ENCODE measurements at places on chromosomes 2 and 18.

GRCh38 chr2:26298638-26299393, 47.1 kb upstream of the SELENOI start:
- no peak for DNase-seq

DNA sequence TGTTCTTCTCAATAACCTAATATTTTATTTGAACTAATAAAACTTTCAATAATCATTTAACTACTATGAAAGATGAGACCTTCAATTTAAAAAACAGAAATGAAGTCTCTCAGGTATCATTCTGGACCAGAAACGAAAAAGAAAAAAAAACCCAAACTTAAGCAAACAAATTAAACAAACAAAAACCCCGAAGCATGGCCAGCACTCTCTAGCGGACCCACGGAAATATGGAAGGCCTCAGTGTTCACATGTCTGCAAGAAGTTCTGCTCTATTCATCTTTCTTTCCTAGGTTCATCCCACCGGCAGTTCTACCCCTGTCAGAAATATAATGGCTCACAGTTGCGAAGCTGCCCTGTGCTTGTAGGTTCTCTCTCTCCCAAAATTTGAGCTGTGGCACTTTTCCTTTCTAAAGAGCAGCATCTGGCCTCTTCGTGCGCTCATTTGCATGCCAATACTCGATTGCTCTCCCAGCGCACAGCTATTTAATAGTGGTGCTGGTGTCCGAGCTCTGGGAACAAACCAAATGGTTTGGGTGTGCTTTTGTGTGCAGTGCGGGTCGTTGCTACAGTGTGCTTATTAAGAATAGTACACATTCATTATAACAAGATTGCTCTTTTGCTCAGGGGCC, 129.0 kb upstream of the ZEB2 start:
- DNase-seq: no peak

GRCh38 chr2:54435325-54436226, 20.6 kb upstream of the SPTBN1 start:
- no peak for DNase-seq

GRCh38 chr2:103664690-103665089, 902.9 kb downstream of the TMEM182 start:
- no peak for DNase-seq

GRCh38 chr2:20617081-20617575, 33.8 kb downstream of the HS1BP3 start:
- peak; percentile 29 for DNase-seq

DNA sequence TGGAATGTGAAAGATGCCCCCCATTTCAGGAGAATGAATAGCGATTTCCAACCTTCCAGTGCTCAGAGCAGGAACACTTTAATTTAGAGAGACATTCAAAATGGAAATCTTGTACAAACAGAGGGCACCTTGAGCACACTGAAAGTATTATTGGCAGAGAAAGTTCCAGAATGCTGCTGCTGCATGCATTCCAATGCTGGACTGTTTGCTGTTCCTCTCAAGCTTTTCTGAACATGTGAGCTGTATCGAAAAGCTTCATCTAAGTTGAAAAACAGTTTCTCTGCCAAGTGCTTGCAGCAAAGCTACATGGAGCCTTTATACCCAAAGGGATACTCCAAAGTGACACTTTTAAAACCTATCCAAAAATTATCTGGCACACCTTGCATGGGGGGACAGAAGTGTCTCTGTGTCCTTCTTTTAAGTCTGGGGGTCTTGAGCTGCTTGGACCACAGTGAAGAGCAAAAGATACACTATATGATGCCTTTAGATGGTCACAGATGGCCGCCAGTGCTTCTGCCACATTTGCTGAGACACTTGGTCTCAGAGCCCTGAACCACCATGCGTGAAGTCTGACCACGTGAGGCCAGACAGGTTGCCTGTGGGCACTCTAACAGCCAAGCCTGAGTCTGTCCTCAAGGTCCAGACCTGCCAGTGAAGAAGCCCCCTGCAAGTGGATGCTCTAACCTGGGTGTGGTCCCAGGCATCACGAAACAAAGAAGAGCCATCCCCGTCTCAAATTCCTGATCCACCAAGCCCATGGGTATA, 18.8 kb downstream of the UXS1 start:
- DNase-seq: no peak

DNA sequence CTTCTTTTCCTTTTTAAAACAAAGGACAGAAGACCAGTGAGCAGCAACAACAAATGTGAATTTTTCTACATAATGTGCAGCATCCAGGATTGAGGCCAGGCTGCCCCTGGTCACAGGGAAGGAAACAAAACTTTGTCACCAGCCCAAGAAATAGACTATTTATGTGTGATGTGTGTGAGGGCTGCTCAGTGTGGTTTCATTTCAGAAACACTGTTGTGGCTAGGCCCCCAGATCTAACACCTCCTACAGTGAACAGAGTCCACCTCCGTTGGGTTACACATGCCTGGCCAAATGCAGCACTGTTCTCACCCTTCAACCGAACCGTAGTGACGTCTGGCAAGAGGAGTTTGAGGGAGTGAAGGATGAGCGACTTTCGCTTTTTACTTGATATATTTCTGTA, 146.3 kb upstream of the RIOK3 start:
- DNase-seq: no peak

GRCh38 chr2:229566370-229566769, 148.0 kb downstream of the DNER start:
- DNase-seq: no peak

- DNase-seq: no peak
Observed at GRCh38 chr2:149924549-149925213, 337.1 kb upstream of the MMADHC start.

- no peak for DNase-seq
Observed at GRCh38 chr2:64212801-64213321, 68.6 kb upstream of the PELI1 start.

GRCh38 chr2:43557196-43557595, 38.6 kb downstream of the THADA start:
- DNase-seq: no peak

DNA sequence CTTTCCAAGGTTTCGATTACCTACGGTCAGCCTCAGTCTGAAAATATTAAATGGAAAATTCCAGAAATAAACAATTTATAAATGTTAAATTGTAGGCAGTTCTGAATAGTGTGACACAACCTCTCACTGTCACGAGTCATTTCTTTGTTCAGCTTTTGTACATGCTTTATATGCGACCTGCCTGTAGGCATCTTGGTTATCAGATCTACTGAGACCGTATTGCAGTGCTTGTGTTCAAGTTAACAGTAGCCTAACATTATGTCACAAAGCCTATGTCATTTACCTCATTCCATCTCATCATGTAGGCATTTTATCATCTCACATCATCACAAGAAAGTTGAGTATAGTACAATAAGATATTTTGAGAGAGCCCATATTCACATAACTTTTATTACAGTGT, 77.3 kb downstream of the LYPD6B start:
- DNase-seq: no peak

- no peak for DNase-seq
Observed at GRCh38 chr2:156673333-156673615, 237.1 kb downstream of the GPD2 start.

DNA sequence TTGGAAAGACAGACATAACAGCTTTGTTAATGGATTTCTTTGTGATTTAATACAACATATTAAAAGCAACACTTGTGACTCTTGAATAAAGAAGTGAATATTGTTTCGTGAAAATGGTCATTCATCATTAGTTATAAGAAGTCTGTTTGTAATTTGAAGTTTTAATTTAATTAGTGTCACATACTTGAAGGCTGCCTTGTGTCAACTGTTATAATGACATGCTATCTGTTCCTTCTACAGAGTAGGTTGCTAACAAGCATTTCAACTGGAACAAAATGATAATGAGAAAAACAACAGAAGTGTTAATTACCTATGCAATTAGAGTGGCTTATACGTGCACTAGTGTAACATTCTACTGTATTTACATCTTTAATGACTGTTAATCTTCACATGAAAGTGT, 624.7 kb downstream of the LRP1B start:
- DNase-seq: no peak

GRCh38 chr2:170300993-170301392, 123.0 kb downstream of the MYO3B start:
- DNase-seq: no peak

DNA sequence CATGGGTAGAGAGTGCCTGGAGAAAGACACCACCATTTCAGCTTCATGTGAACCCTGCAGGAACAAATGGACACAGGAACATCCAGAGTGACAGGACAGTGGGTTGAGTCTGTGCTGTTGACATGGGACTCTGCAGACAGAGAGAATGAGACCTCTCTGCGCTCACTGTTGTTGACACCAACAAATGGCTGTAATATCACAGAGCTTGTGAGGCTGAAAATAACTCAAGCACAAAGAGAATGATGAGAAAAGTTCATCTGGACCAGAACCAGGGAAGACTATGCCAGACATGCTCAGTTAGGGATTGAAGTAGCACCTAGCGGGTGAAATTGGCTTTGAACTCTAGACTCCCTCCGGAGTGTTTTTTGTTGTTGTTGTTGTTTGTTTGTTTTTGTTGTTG, 37.0 kb upstream of the YWHAQ start:
- DNase-seq: no peak

DNA sequence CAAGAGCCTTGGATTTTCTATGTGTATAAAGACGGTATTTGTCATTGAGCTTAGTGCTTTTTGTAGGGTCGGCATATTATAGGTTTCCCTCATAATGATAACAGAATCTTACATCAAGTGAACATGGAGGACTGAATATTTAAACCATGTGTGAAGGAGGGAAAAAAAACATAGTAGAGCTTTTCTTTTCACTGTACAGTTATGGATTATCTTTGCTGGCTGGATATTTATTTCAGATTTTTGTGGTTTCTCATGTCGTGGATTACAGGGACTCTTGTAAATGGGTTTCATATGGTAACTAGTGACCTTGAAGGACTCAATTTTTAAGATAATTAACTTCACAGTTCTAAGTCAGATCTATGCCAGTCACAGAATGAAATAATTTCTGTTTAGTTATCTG, 330.2 kb upstream of the NRP2 start:
- no peak for DNase-seq

DNA sequence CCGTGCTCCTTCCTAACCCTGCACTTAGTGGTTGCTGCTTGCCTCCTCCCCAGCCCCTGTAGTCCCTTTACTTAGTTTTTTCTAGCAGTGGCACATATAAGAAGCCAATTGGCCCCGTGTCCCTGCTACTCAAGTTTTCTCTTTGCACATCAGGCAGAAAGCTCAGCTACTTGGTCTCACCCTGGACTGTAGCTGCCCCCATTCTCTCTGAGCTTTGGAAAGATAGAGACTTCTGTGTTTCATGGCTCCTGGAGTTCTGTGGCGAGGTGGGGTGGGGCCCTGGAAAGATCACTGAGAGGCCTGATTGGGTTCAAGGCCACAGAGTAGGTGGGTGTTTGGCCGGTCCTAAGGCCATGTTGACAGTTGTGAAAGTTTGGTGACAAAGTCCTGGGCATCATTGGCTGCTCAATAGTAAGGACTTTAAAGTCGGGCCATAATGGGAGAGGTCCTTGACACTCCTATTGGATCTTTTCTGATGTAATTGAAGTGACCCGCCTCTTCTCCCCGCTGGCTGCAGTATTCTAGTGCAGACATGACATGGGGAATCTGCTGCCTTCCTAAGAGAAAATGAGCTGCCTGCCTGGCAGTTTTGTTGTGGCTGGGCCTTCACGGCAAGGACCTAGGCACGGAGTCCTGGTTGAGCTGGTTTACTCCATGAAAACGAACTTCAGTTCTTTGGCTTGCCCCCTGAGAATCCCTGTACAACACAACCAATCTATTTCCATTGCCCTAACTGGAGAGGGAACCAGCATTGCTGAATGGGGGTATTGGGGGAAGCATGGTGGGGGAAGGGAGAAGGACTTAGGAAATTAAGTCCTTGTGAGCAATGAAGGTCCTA, 26.2 kb upstream of the CYP27A1 start:
- DNase-seq: no peak

DNA sequence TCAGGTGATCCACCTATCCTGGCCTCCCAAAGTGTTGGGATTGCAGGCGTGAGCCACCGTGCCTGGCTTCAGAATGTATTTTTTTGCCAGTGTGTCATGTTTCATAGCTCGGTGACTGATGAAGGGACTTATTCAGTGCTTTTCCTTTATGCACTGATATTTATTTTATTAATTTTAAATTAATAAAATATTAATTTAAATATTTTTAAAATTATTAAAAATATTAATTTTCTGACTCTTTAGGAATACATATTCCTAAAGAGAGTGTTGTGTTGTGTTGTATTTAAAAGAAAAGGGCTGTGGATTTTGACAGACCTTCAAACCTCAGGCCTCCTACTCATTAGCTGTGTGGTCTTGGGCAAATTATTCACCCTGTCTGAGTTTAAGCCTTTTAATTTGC, 22.3 kb downstream of the RAB27B start:
- no peak for DNase-seq

- DNase-seq: no peak
Observed at GRCh38 chr2:45009928-45010701, 863 bp upstream of the SIX2 start.

All from cortex of kidney (tissue), 1 donor.